ENCODE measurements at places on chromosomes 5 and 9. TPM values are rescaled to one million over a fixed set of nuclear protein-coding genes. Genes with fewer than 3 reads are reported as not detected.

DNA sequence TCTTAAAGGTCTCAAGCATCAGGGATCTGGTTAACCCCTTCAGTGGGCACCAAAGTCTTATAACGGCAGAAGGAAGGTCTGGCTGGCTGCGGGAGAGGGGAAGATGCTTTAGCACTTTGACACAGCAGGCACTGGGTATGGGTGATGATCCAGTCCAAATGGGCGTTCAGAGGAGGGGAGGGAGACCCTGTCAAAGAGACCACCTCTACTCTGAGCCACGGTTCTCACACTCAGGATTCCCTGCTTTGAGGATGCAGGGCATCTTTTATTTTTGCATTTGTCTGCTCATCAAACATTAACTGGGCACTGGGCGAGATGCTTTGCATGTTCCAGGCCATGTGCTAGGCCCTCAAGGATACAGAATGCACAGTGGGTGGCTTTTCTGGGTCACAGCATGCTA, 204.0 kb downstream of the DAB2IP start:
- no peak for DNase-seq
- no peak overlapping the region for H3K27ac ChIP-seq
- no peaks in the 10 kb centered on the region for H3K27me3 ChIP-seq
- H3K4me1 ChIP-seq: no peaks in the 10 kb centered on the region

DNA sequence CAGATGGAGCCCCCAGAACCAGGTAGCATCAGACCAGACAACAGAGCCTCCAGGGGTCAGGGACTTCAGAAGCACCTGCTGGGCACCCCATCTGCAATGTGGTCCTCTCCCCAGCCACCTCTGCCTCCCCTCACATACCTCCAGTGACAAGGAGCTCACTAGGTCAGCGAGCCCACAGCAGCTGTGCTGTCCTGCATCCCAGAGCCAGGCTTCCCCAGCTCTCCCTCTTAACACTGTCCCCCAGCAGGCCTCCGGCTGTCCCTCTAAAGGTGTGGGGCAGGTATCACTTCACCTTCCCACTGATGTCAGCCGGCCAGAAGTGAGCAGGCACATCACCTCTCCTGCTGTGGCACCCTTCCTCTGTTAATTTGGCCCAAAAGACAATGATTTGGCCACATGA, 83.6 kb downstream of the LMX1B start:
- H3K27ac ChIP-seq: no peak overlapping the region
- no peaks in the 10 kb centered on the region for H3K4me1 ChIP-seq

GRCh38 chr5:119274767-119275130, 81.1 kb upstream of the TNFAIP8 start:
- H3K4me1 ChIP-seq: peaks cover 87% of the 10 kb centered on the region
- H3K36me3 ChIP-seq: peaks cover 61% of the 10 kb centered on the region
- H3K4me3 ChIP-seq: peak overlapping the region; percentile 96
- H3K27me3 ChIP-seq: no peaks in the 10 kb centered on the region

Gene ASB6
- 13.4 TPM for total RNA-seq

Gene ALDH1A1
- not detected for total RNA-seq
